Left renal cortex interstitium (tissue), 4 donors: ENCODE measurements at places on chromosomes 7 and 10.

DNA sequence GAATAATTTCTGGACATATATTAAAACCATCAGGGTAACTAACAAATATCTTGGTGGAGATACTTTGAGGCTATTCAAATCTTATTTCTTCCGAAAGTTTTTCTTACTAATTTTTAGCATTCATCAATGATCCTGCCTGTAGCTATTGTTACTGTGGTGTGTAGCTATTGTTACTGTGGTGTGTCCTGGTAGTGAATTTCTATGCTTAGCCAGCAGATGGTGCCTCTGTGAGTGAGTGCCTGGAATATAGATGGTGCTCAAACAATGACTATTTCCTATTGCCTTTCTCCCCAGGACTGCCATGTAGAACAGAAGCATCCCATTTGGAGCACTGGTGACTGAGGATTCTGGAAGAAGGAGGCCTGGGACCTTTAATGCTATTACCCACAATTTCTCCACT lies 245.7 kb downstream of the CCSER2 start:
- DNase-seq: no peak

DNA sequence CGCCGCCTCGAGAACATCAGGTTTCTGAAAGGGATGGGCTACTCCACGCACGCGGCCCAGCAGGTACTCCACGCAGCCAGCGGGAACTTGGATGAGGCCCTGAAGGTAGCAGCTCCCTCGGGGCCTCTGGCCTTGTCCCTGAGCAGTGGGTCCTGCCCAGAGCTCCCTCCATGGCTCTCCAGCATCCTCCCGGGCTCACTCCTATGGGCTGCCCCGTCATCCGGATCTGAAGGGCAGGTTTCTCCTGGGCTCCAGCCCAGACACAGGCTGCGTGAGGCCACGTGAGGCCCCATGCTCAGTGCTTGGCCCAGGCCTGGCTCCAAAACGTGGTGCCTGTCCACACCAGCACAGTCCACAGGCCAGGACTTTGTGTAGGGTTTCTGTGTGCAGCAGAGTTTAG lies 32.5 kb downstream of the NUB1 start:
- DNase-seq: no peak

- DNase-seq: no peak
These were observed 93.1 kb downstream of the OAT start for GRCh38 chr10:124325633-124325914.

DNA sequence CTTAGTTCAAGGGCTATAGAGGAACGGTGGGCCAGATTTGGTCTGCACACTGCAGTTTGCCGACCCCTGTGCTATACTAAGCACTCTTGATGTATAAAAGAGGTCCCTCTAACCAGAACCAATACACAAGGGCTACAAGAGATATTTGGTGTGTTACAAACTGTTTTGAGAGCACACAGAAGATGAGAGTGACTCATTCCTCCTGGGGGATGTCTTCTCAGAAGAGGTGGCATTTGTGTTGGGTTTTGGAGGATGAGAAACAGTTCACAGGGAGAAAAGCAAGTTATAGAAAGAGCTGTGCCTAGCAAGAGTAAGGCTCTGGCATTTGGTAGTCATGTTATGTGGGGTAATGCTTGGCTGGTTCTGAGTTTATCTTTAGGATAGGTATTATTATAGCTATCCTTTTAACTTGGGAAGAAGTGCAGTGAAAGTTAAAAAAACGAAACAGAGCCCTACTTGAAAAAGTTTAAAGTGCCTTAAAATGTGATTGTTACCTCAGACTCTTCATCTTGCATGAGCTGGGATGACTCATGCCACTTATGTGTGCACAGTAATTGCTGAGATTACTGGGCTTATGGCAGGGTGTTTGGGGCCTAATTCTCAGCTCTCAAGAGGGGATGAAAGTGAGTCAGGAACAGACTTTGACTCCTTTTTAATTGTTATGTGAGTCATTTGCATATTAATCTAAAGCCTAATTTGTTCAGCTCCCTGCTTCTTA lies 160.4 kb downstream of the KIF20B start:
- DNase-seq: no peak

GRCh38 chr10:17176091-17176490 lies 25.4 kb downstream of the TRDMT1 start:
- no peak for DNase-seq

DNA sequence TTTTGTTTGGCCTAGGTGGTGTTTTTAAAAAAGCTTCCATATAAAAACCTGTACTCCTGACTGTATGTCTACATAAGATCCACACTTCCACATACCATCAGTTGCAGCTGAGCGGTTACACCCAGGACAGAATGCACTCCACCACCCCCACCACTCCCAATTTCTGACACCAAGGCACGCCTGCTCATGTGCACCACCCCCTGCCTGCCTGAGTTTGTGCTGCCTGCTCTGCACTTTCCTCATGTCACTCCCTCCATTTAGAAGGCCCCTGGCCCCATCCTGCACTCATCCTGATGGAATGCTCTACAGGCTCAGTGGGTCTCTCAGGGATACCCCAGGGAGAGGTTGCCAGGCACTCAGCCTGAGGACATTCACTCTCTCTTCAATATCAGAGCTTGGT lies 6.5 kb downstream of the VPS41 start:
- DNase-seq: no peak

DNA sequence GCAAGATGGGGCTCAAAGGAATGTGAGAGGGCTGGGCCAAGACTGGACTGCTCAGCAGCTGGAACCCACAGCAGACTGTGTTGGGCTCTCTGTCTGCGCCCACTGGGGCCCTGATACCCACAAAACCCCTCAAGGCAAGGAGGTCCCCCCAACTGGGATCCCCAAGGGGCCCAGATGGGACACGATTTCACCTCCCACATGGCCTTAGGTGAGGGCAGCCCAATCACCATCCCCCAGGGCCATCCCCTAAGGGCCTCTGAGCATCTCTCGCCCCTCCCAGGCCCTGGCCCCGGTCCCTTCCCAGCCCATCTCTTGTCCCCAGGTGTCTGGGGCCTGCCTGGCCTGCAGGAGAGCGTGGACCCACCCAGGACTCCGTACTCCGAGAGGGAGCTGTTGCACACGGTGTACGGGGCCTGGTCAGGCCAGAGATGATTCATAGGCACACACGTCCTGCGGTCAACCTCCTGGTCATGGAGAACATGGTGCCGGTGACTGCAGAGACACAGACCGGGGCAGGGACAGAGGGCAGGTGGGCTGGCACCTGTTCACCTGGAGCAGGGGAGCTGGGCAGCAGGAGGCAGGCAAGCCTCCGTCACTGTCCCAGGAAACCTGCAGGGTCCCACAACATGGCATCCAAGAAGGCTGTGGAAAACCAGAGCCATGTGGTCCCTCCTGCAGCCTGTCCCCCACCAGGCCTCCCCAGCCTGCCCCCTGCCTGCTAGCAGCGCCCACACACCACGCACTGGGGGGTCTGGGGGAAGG lies 21.6 kb downstream of the OGDHL start:
- no peak for DNase-seq

DNA sequence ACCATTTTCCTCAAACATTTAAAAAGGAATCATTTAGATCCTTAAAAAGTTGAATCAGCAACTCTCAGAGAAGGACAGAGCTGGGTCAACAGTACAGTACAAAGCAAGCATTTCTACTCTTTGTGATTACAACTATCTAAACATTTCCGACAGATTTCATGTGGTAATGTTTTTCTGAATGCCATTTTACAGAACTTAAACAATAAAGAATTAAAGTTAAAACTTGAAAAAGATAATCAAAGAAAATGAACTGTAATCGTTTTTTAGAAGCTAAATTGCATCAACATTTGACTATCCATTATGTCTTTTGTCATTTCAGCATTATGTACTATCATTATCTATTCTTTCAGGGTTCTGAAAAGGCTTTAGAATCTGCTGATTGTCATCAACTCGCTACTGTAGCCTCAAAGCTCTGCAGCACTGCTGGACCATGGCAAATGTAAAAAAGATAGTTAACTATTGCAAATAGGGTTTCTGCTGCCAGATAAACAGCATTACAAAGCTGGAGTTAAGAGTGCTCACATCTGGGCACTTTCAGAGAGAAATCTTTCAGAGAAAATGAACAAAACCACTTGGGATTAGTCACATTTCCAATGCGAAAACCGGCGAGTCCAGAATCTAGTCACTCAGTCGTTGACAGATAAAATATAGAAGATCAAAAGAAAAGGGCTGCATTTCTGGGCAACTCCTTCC lies 160.4 kb upstream of the LAMB4 start:
- no peak for DNase-seq

DNA sequence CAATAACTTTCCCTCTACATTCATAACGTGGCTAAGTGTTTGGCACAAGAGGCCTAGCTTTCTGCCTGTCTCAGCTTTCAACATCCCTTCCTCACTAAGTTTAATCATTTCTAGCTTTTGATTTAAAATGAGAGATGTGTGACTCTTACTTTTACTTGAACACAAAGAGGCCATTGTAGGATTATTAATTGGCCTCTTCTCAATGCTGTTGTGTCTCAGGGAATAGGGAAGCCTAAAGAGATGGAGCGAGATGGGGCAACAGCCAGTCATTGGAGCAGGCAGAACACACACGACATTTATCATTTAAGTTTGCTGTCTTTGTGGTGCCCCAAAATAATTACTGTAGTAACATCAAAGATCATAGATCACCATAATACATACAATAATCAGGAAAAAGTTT lies 167.1 kb upstream of the TRIM24 start:
- no peak for DNase-seq

DNA sequence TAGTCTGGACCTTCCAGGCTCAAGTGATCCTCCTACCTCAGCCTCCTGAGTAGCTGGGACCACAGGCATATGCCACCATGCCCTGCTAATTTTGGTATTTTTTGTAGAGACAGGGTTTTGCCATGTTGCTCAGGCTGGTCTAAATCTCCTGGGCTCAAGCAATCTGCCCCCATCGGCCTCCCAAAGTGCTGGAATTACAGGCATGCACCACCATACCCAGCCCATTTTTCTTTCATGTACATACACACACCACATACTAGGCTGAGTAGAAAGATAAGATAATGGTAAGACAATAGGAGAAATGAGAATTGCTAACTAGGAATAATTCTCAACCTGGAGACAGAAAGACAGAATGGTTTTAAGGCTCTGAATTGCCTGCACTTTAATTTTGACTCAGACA lies 83.8 kb downstream of the CPEB3 start:
- DNase-seq: no peak

DNA sequence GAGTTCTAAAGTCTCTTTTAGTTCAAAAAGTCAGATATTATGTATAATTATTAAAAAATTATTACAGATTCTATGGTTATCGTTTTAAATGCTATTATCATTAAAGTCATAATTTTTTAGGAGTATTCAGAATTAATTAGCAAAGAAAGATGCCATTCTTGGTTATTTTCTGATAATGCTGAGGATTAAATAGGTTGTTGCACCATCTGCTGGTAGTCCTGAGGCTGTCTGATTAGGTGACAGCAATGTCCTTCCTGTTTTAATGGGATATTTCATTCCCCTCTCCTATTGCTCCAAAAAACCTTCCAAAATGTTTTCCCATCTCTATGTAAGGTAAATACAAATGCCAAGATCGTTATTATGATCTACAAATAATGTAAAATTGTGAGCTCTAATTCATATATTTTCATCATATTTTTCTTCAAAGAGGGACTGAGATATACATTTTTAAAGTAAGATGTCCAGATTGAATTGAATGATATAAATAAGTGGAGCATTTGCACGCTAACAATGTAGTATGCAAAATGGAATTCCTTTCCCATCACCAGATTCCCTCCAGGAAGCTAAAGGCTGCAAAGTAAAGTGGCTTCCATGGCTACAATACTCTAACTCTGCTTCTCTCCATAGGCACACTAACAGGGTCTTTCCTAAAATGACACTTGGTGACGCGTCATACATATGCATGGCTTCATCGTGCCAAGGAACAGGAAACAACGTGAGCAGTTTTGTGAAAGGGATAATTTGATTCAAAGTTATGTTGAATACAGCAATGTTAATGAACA lies 58.8 kb upstream of the AKR1E2 start:
- DNase-seq: no peak

GRCh38 chr10:22314852-22315251 lies 1.3 kb upstream of the COMMD3 start:
- DNase-seq: no peak

- DNase-seq: no peak
These were observed at the start of gene FOXP2 for GRCh38 chr7:114414156-114415063. Gene FOXP2, plus strand, starts transcription at chr7:114414815. Its CDS starts 11,697 bp downstream, at chr7:114426512.

- no peak for DNase-seq
These were observed 3.8 kb downstream of the RARRES2 start for GRCh38 chr7:150337659-150338081.
